Stimulated activated CD8-positive, alpha-beta memory T cell treated with anti-CD3 and anti-CD28 coated beads, Interleukin-4, amount 100 ng/mL, for 1 hour (primary cell): ENCODE measurements at places on chromosomes 12 and 14.

- DNase-seq, result no peak
Observed at GRCh38 chr12:4786795-4787194, 66.6 kb downstream of the GALNT8 start.

DNA sequence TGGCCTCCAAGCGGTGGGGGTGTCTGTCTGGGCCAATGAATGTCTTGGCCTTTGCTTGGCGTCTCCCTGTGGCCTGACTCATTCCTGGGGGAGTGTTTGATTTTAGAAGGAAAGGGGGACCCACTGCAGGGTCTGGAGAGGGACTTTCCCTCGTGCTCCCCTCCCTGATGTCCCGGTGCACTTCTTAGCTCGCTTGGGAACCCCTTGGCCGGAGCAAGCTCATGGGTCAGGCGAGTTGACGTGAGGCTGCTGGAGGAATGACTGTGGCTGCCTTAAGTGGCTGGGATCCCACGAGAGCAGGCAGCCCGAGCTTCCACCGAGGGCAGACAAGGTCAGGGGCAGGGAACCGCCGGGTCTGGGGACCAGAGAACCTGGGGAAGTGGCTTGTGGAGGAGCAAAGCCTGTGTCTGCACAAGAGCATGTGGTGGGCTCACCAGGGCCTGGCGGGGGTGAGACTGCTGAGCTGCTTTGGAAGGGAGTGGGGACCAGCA, 218.4 kb upstream of the C14orf180 start:
- no peak for DNase-seq

DNA sequence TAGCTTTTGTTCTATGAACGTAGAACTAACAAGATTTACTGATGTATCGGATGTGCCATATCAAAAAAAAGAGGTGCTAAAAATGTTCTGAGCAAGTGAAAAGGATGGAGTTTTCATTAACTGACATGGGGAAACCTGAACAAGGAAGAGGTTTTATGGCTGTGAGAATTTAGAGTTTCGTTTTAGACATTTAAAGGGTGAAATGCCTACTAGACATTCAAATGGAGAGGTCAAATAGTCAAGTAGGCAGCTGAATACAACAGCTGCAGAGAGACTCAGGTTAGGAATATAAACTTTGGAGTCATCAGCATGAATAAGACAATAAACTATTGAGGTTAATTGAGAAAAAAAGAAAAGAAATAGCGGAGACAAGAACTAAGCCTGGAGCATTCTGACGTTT, 364.9 kb upstream of the GARIN6 start:
- DNase-seq, result no peak

- DNase-seq, result no peak
Observed at GRCh38 chr14:100056964-100057795, 8.0 kb upstream of the EVL start.

GRCh38 chr14:23566778-23567185, 809 bp downstream of the AP1G2 start:
- no peak for DNase-seq

GRCh38 chr14:78902010-78902623, 731.9 kb downstream of the NRXN3 start:
- DNase-seq, result no peak

GRCh38 chr12:93946542-93947150, 201.7 kb upstream of the PLXNC1 start:
- DNase-seq, result no peak
